Right lung (tissue), 10 donors: ENCODE measurements at places on chromosomes 11 and 22. TPM values are rescaled to one million over a fixed set of nuclear protein-coding genes. Genes with fewer than 3 reads are reported as not detected.

- no peak for DNase-seq
These were observed 59.3 kb downstream of the GGTLC2 start for GRCh38 chr22:22703715-22704114.

Gene MRGPRE
- not detected for polyA plus RNA-seq

Gene DGCR6
- polyA plus RNA-seq: 13.8 TPM

Gene HTR3B
- polyA plus RNA-seq: 0.14 TPM

Gene AIFM3
- polyA plus RNA-seq: 0.60 TPM

- DNase-seq: no peak
These were observed 104.4 kb upstream of the PLET1 start for GRCh38 chr11:112364962-112365481.

GRCh38 chr22:47601666-47602065, 839.2 kb downstream of the TBC1D22A start:
- no peak for DNase-seq

Gene FAM227A
- 5.6 TPM for polyA plus RNA-seq

- DNase-seq: no peak
These were observed 238.1 kb downstream of the SWAP70 start for GRCh38 chr11:9901943-9902342.

Gene OR8A1
- 0.04 TPM for polyA plus RNA-seq

- no peak for DNase-seq
These were observed 69.8 kb downstream of the FBLN1 start for GRCh38 chr22:45572444-45572843.
